ENCODE measurements at places on chromosomes 12 and 14.
A peak's percentile ranks its signal among the peaks of the same experiment; 100 is the strongest.

DNA sequence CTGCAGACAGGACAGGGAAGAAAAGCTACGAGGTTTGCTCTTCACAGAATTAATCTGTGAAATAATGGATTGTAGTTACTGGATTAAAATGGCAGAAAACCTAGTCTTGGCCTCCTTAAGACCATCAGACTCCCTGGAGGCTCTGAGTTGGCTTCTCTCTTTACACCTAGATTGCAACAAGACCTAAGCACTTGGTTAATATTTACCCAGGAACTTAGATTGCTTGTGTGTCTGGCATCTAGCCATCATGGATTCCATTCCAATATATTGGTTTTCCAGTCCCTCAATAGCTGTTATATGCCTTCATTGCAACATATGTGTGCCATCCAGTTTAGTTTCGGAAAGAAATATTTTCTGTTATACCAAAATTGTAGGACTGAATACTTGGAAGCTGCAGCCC, 1.9 kb upstream of the GTF2A1 start:
- no peak for DNase-seq

DNA sequence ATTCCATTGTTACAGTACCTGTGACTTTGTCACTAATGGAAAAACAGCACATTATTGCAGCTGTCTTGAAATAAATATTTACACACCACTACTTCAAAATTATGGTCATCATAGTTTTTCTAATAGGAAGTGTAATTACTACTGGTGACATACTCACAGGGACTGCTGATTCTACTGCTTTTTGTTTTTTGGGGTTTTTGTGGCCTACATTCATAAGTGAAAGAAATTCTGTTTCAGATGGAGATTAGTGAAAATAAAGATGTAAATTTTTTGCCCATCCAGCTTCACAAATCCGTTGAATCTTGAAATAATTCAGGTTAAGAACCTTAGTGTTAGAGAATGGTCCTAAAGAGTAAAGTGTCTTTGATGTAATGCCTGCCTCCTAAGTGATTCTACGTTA, 17.5 kb downstream of the KNTC1 start:
- DNase-seq, result no peak

DNA sequence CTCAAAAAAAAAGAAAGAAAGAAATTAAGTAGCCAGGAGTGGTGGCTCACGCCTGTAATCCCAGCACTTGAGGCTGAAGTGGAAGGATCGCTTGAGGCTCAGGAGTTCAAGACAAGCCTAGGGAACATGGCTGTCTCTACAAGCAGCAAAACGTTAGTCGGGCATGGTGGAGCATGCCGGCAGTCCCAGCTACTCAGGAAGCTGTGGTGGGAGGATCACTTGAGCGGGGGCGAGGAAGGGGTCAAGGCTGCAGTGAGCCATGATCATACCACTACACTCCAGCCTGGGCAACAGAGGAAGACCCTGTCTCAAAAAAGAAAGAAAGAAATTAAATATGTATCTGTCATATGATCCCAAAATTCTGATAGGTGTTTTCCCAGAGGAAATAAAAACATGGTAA, 5.3 kb downstream of the RAD52 start:
- DNase-seq, result peak; percentile 6

- no peak for DNase-seq
These were observed 177.0 kb downstream of the CEP128 start for GRCh38 chr14:80764496-80764895.

GRCh38 chr12:62138527-62138926, 121.7 kb upstream of the USP15 start:
- DNase-seq, result no peak

DNA sequence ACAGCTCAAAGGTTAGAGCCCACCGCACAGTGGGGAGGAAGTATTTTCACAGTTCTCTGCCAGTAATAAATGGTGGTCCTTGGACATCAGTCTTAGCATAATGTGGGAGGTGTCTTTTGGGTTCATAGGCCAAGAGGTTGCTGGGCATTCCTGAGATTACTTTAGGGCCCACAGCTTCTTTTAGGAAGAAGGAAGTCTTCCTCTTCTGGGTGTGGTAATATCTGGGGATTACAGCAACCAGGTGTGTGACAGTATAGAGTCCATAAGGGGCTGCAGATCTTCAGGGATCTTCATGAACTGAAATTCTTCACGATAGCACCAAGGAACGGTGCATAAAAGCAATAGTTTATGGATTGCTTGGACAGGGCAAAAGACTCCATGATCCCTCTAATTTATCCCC, 56.2 kb upstream of the PTGR2 start:
- DNase-seq, result no peak

DNA sequence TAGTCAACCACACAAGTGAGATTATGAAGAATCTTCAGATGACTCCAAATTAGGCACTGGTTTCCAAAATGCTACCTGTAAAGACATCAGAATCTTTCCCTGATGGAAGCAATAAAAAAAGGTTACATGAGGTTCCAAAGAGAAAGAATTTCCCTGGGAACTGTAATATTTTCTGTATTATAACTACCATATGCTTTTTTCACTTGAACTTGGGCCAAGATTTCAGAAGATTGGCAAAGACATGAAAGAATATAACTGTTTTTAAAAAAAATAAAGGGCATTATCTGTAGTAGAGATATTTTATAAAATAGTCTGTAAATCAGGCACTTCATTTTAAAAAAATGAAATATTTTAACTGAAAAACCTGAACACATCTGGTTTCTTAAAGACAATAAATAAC, 12.9 kb downstream of the HECTD1 start:
- no peak for DNase-seq

- no peak for DNase-seq
These were observed 17.4 kb downstream of the KCNC2 start for GRCh38 chr12:75192196-75192595.

DNA sequence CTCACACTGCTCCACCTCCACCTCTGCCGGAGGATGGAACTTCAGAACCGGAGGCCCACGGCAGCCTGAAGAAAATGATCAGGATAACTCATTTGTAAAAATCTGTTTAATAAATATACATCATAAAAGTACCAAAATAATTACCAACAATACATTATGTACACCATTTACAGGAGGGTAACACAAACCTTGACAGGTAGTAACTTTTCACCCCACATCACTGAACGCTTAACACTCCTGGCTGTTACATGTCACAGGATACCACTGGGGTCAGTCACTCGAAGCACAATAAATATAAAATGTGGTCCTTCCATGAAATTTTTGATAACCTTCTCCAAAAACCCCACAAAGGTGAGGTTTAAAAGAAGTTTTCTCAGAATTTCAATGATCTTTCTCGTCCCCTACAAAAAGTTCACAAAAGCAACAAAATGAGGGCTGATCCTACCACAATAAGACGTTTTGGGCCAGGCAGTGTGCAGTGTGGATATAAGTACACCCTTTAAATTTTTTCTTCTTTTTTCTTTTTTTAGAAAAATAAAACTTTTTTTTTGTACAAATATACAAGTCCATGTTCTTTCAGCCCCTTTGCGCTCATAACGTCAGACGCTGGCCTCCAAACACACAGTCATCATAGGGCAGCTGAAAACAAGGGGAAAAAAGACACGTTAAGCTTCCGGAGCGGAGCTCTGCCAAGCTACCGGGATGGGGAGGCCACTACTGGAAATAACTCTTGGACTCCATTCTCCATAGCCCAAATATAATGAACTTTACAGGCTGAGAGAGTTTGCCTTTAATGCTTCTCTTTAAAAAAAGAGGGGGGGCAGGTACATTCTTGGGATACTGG, 2.9 kb downstream of the NFKBIA start:
- DNase-seq, result no peak

DNA sequence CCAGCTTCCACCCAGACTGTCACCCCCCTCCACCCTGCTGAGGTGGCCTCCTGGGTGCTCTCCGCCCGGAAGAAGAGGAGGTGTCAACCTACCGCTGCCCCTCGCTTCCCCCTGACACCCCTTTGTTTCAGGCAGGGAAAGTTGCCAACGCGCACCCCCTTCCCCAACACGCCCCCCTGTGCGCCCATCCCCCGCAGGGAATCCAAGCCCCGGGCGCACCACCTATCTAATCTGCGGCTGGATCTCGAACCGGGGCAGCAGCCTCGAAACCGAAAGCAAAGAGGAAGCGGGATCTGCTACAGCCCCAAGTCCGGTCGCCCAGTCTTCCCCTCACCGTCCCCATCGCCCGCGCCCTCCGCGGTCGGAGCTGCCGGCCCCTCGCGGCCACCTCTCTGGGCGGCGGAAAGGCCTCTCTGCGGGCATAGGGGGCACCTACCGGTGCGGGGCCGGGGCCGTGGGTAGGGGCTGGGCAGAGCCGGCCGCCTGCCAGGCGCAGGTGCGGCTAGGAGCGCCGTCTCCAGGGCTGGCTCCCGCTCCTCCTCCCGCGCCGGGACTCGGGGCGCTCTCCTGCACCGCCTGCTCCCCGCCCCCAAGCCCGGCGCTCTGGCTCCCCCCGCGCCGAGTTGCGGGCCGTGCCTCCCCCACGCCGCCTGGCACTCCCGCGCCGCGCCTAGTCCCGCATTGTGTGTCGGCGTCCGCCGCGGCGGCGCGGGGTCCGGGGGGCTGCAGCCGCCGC, 18.3 kb upstream of the PLEKHH1 start:
- peak; percentile 52 for DNase-seq

DNA sequence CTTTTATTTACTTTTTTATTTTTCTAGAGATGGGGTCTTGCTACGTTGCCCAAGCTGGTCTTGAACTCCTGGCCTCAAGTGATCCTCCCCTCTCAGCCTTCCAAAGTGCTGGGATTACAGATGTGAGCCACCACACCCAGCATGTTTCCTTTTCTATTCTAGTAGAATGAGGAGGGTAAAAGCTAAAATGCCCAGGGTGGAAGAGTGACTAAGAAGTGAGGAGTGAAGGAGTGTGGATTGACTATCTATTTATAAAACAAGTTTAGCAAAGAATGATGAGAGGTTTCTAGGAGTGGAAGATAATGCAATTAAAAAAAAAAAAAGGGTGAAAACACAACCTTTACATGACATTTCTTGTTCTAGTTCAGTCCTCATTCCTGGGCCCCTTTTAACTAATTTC, 29.8 kb upstream of the PKP2 start:
- DNase-seq, result no peak

GRCh38 chr14:61308198-61308597, 13.2 kb upstream of the PRKCH start:
- no peak for DNase-seq

- no peak for DNase-seq
These were observed 372.2 kb downstream of the RAD51B start for GRCh38 chr14:68191567-68192321.

- no peak for DNase-seq
These were observed 22.2 kb downstream of the SFSWAP start for GRCh38 chr12:131732996-131733615.

DNA sequence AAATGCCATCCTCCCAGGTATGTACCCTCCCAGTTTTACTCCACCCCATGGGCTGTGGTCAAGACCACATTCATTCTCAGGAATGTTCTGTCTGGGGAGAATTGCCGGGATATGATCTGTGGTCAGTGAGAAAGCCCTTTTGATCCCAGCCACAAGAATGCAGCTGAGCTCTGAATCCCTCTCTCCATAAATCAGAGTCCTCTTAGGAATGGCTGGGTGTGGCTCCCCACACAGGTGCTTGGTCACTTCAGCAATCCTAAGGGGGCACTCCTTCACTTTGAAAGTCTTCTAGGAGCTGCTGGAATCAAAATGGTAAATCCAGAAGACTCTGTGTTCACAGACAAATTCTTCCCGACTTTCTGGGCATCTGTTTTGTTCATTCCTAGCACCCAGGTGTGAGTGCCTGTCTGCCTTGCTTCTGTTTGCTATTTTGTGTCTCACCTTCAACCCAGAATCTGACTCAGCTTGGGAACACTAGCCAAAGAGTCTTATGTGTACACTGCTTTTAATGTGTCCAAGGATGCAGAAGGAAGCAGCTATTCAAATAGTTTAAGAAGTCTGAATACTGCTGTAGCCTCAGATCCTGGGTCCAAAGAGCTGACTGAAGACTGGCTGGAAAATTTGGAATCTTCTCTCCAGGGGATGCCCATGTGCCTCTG, 144.6 kb upstream of the CDKN3 start:
- no peak for DNase-seq

- DNase-seq, result no peak
These were observed 171.2 kb downstream of the FLRT2 start for GRCh38 chr14:85701116-85701515.

GRCh38 chr12:93390549-93391297, 13.0 kb downstream of the NUDT4 start:
- DNase-seq, result no peak

- DNase-seq, result no peak
These were observed 52.7 kb downstream of the ESRRB start for GRCh38 chr14:76428611-76429010.

DNA sequence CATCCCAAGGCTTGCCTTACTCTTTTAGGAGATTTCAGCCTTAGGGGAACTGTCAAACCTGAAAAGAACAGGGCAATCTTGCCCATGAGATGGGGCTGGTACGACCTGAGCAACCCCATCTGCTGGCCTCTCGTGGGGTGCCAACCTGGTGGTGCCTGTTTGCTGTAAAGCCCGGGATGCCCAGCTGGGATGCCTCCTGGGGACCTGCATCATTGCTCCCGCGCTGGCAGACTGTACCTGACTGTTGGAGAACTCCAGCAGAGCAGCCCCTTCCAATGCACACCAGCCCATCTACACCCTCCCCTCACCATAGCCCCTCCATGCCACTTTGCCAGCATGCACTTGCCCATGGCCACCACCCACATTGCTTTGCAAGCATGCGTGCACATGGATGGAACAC, 335.7 kb downstream of the RPS29 start:
- no peak for DNase-seq

- DNase-seq, result no peak
These were observed 7.5 kb downstream of the NUBPL start for GRCh38 chr14:31568671-31569070.

GRCh38 chr12:10243818-10244520, 31.3 kb downstream of the GABARAPL1 start:
- no peak for DNase-seq

DNA sequence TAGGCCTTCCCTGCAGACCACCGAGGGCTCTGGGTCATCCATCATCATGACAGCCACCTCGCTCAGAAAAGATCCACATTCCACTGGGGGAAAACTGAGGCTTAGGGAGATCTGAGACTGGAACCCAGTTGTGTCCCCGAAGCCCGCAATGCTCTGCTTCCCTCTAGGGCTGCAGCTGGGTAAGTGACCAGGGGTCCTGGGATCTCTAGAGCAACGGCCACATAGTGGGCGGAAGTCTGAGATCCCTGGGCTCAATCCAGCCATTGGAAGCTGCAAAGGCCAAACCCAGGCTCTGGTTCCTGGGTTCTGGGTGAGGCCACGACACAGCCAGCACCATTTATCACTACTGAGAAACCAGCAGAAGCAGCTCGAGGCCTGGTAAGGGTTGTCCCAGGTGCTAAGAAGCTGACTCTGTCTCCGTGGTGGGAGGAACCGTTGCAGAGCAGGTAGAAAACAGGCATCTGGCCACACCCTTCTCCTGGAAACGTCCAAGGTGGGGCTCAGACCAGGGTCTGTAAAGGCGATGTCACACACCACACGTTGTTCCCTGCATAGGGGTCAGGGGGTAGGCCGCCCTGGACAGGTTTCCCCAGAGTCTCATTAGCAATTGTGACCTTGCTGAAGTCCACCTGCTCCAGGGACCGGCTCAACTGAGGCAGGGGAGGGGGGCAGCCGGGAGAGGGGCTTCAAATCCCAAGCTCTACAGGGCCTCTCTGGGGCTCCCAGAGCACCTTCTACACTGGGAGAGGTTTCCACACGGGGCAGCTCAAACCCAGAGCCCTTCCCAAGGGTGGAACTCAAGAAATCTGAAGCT, 38.6 kb downstream of the BCL11B start:
- peak; percentile 17 for DNase-seq
